Immature natural killer cell (primary cell): ENCODE measurements at places on chromosomes 1 and 21. TPM values are rescaled to one million over a fixed set of nuclear protein-coding genes. Genes with fewer than 3 reads are reported as not detected.

Gene OR14K1
- polyA plus RNA-seq, result not detected

Gene NBPF6
- not detected for polyA plus RNA-seq

Gene TAS1R1
- polyA plus RNA-seq, result 0.16 TPM

Gene AMY2A
- not detected for polyA plus RNA-seq

Gene RORC
- polyA plus RNA-seq, result 1.4 TPM

Gene C1orf210
- not detected for polyA plus RNA-seq

Gene TFAP2E
- polyA plus RNA-seq, result 1.8 TPM

Gene FOXO6
- not detected for polyA plus RNA-seq

Gene KIAA0040
- polyA plus RNA-seq, result 11.8 TPM

Gene NEGR1
- not detected for polyA plus RNA-seq

Gene MMEL1
- 5.1 TPM for polyA plus RNA-seq

Gene OR2G3
- polyA plus RNA-seq, result not detected

Gene TMCO4
- polyA plus RNA-seq, result 16.9 TPM

Gene TNFSF4
- 1.7 TPM for polyA plus RNA-seq

Gene MCOLN3
- not detected for polyA plus RNA-seq

Gene SPATA46
- not detected for polyA plus RNA-seq

Gene TEDDM1
- polyA plus RNA-seq, result 0.09 TPM

Gene B3GALT6
- 5.3 TPM for polyA plus RNA-seq

Gene CFHR5
- not detected for polyA plus RNA-seq

Gene KRTAP23-1
- not detected for polyA plus RNA-seq

Gene LYPD8
- polyA plus RNA-seq, result not detected

Gene UBXN11
- 8.3 TPM for polyA plus RNA-seq

Gene LRIG2
- polyA plus RNA-seq, result 6.1 TPM

Gene SPRR2G
- polyA plus RNA-seq, result not detected

Gene LCE3E
- polyA plus RNA-seq, result not detected
